Thoracic aorta (tissue), 2 donors: ENCODE measurements at places on chromosomes 1 and 21. TPM values are rescaled to one million over a fixed set of nuclear protein-coding genes. Genes with fewer than 3 reads are reported as not detected.

- no peak for DNase-seq
Measured at GRCh38 chr1:203278885-203279406, 26.4 kb upstream of the BTG2 start.

DNA sequence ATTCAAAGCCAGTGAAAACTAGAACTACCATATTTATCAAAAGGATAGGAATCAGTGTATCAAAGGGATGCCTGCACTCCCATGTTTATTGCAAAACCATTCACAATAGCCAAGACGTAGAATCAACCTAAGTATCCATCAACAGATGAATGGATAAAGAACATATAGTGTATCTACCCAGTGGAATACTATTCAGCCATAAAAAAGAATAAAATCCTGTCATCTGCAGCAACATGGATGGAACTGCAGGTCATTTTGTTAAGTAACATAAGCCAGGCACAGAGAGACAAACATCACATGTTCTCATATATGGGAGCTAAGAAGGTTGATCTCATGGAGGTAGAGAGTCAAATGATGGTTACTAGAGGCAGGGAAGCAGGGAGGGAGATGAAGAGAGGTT, 110.0 kb downstream of the PAX7 start:
- no peak for DNase-seq

DNA sequence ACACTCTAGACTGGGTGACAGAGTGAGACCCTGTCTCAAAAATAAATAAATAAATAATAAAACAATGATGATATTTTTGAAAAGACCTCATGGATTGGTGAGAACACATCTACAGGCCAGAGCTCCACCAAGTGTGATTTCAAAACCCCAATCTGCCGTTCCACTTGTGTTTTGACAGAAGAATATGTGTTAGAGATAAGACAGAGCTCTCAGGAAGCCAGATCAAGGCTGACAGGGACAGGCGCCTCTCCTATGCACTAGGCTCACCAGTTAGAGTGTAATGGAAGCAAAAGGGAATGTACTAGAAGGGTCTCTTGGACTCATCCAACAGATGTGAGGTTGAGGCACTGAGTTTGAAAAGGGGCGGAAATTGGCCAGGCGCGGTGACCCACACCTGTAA, 110.7 kb upstream of the ERRFI1 start:
- no peak for DNase-seq

The WNT9A gene
- 7.9 TPM for total RNA-seq

DNA sequence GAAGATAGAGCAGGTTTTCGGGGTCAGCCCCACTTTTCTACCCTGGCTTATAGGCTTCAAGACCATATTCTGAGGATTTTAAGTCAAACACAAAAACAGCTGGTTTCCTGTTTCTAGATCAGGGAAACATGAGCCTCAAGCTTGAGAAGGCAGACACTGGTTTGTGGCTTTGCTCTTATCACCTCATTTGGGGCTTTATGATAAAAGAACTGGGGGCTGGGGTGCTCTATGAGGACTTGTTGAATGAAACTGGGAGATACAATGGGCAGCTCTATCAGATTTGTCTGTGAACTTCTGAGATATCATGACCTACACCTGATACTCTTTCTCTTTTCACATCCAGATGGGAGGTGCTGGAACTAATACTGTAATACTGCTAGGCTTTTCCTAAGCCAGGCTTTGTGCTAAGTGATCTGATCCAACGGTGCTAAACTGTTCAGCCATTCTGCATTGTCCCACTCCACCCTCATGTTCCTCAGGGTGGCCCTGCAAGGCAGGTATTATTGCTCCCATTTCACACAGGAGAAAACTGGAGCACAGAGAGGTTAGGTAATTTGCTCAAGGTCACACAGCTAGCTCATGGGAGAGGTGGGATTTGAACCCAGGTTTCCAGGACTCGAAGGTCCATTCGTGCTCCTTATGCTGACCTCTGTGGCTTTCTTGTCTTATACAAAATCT, 6.6 kb downstream of the AJAP1 start:
- DNase-seq = no peak
